ENCODE measurements at places on chromosomes 3 and 15.

- DNase-seq: no peak
These were observed 115.3 kb downstream of the XXYLT1 start for GRCh38 chr3:195155570-195156241.

- DNase-seq: no peak
These were observed 11.7 kb upstream of the DUSP7 start for GRCh38 chr3:52068055-52068571.

DNA sequence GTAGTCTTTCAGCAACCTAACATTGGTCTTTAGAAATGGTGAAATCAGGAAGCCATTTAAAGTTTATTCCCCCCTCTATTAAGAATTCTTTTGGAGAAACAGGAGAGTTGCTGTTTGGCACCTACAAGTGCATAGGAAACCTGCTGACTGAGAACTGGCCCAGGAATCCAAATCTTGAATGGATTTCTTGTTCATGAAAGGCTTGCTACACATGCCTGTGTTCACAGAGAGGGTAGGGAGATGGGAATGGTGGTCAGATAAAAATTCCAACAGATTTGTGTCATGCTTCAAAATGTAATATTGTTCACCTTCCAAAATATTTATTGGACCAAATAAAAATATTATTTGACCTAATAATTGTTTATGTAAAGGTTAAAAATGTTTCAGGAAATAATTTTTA is 24.2 kb upstream of the ZPLD1 start:
- DNase-seq: no peak

GRCh38 chr3:25565807-25566206 is 98.9 kb downstream of the TOP2B start:
- DNase-seq: no peak

DNA sequence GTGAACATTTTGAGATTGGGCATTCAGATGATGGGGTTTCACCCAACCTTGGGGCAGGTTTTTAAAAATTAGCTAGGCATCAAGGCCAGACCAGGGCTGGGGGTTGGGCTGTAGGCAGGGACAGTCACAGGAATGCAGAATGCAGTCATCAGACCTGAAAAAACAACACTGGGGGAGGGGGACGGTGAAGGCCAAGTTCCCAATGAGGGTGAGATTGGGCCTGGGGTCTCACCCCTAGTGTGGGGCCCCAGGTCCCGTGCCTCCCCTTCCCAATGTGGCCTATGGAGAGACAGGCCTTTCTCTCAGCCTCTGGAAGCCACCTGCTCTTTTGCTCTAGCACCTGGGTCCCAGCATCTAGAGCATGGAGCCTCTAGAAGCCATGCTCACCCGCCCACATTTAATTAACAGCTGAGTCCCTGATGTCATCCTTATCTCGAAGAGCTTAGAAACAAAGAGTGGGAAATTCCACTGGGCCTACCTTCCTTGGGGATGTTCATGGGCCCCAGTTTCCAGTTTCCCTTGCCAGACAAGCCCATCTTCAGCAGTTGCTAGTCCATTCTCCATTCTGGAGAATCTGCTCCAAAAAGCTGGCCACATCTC is 6.1 kb downstream of the RHO start:
- DNase-seq: no peak

Data from H54 (cell line).